ENCODE measurements at places on chromosomes 13 and 19.

GRCh38 chr13:27658546-27658945 lies 36.9 kb downstream of the POLR1D start:
- DNase-seq, result no peak

GRCh38 chr13:80166352-80166751 lies 174.6 kb downstream of the SPRY2 start:
- DNase-seq, result no peak

DNA sequence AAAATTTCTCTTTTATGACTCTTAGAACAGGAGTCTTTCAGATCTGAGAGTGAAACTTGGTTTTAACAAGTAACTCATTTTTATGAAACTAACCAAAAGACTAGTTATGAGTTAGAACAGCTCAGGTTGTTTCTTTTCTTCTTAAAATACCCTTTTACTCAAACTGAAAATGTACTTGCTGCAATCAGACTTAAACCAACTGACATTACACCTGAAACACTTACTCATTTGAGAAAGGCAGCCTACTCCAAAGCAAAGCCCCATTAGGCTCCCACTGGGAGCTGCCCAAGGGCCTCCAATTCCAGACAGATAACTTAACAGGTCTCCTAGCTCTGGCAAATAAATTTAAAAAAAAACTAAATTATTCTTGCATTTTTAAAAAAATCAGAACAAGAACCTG lies 3.6 kb downstream of the FOXO1 start:
- no peak for DNase-seq

- no peak for DNase-seq
Measured at GRCh38 chr19:53768401-53768800, 55.7 kb downstream of the NLRP12 start.

- no peak for DNase-seq
Measured at GRCh38 chr13:47289567-47289966, 392.7 kb upstream of the HTR2A start.

All from NT2/D1 (cell line).